ENCODE measurements at places on chromosomes 12 and 14. TPM values are rescaled to one million over a fixed set of nuclear protein-coding genes. Genes with fewer than 3 reads are reported as not detected.

Gene GZMB
- not detected for total RNA-seq

Gene SLC25A21
- not detected for total RNA-seq

Gene ERG28
- total RNA-seq, result 12.9 TPM

- DNase-seq, result no peak
Observed at GRCh38 chr14:99158646-99159165, 113.3 kb downstream of the BCL11B start.

DNA sequence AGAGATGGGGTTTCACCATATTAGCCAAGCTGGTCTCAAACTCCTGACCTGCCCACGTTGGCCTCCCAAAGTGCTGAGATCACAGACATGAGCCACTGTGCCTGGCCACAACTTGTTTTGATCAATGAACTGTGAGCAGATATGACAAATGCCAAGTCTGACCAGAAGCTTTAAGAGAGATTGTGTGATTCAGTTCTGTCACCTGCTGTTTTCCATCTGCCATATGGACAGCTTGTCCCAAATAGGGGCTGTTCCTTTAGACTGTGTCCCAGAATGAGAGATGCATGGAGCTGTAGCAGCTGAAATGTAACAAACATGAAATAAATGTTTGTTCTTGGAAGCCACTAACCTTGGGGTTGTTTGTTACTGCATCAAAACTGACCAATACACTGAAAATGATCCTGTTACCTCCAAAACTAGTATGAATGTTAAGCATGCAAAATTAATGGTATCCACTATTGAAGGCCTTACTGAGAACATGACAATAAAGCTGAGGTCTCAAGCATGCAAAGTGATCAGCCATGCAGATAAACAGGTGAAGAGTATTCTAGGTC, 65.9 kb upstream of the MED13L start:
- no peak for DNase-seq

Gene TDRD9
- total RNA-seq, result 0.28 TPM

Gene HCAR1
- 0.09 TPM for total RNA-seq

DNA sequence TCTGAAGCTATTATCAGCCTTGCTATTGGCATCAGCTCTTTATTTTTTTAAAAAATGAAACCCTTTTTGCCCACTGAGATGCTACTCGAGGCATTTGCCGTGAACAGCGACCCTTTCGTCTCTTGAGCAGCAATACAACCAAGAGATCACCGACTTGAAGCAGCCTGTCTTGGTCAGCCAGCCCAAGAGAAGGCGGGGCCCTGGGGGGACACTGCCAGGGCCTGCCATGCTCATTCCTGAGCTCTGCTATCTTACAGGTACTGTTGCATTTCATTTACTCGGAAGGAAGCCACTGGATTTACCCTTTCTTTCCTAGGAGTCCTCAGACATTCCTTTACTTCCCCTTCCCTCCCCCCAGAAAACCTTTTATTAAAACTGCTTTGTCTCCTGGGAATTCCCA, 16.7 kb downstream of the PIWIL1 start:
- no peak for DNase-seq

GRCh38 chr12:130468186-130468585, 130.5 kb downstream of the PIWIL1 start:
- DNase-seq, result no peak

Gene KRT85
- not detected for total RNA-seq

DNA sequence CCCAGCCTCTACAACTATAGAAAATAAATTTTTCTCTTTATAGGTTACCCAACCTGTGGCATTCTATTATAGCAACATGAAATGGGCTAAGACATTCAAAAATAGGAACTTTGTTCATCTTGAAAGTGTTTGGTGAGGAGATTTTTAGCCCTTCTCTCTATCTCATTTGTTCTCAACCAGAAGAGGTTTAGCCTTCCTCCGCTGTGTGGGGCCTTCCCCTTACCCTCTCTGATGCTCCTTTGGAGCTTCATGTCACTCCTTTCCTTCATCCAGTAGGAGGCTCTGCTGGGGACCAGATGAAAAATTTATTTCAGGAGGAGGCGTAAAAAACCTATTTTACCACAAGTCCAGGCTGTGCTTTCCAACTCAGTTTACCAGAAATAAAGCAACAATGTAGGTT, 94.1 kb downstream of the RTN1 start:
- DNase-seq, result no peak

DNA sequence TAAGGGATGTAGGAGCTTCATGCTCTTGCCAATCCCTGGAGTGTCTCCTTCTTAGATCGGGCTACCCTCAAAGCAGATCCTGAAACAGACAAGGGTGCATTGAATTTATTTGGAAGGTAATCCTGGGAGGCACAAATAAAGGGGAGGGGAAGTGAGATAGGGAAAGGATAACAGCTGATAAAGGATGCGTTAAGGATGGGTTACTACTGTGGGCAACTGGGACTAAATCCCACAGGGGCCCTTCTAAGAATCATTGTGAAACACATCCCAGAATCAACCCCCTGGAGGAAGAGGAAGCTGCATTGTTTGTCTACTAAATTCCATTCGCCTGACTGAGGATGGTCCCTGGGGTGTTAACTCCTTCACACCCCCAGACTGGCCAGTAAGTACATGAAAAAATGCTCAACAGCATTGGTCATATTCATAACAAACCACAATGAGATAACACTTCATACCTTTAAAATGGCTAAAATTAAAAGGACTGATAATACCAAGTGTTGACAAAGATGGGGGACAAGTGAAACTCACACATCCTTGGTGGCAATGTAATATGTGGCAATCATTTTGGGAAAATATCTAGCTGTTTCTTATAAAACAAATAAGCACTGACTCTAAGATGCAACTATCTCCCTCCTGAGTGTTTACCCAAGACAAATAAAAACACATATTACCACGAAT, 37.0 kb upstream of the CMKLR1 start:
- no peak for DNase-seq
